ENCODE measurements at places on chromosomes 6 and 20. TPM values are rescaled to one million over a fixed set of nuclear protein-coding genes. Genes with fewer than 3 reads are reported as not detected.

Gene HDGFL1
- total RNA-seq, result not detected

Gene C6orf52
- total RNA-seq, result 1.7 TPM

DNA sequence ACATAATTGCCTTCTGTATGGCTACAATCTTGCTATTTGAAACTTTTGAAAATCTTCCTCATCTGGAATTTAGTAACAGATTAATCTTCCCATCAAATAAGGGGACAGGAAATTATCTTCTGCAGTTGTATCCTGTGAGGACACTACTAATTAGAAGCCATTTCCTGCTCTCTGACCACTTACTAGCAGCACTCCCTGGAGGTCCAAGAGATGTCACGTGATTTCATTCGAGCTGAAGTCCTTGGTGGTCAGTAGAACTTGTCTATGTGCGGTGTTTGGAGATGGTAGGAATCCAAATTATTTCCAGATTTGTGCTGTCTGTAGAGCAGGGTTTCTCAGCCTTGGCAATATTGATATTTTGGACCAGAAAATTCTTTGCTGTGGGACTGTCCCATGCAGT is 202.5 kb downstream of the TFAP2B start:
- DNase-seq, result no peak

DNA sequence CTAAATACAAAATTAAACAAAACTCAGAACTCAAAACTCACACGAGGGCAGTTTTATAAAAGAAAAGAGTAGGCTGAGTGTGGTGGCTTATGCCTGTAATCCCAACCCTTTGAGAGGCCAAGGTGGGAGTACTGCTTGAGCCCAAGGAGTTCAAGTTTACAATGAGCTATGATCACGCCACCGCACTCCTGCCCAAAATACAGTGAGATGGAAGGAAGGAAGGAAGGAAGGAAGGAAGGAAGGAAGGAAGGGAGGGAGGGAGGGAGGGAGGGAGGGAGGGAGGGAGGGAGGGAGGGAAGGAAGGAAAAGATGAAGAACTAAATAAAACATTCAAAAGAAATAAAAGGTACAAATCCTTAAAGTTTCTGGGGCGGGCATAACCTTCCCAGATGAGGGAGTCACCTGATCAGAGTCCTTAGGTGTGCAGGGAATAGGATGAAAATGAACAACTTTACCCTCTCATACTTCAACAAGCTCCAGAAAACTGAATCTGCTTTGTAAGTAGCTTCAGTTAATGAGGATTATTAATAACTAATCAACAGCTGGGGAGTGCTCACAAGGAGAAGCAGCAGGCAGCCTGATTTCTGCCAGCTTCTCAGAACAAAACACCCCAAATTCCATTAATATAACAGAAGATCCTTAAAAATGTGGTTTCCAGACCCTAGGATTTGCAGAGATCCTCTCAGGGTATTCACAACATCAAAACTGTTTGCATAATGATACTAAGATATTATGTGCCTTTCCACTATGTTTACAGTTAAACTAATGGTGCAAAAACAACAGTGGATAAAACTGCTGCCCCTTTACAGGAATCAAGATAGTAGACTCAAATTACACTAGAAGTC is 21.8 kb downstream of the LMBRD1 start:
- DNase-seq, result no peak

GRCh38 chr6:6434151-6434550 is 113.7 kb upstream of the F13A1 start:
- no peak for DNase-seq

DNA sequence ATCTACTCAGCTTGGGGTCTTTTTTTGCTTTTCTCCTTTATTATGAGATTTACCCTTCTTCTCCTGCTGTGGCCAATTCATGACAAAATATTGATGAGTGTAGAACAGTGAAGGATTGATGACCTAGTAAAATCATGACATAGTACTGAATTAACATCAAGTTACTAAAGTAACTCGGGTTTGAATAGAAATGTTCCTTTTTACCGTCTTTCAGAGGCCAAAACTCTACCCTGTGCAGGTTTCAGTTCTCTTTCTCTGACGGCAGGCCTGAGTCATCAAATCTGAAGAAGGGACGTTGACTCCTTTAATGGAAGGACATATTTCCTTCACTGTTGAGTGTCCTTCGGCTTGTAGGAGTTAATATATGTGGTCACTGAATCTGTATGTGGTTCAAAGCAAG is 80.7 kb downstream of the RREB1 start:
- DNase-seq, result no peak

DNA sequence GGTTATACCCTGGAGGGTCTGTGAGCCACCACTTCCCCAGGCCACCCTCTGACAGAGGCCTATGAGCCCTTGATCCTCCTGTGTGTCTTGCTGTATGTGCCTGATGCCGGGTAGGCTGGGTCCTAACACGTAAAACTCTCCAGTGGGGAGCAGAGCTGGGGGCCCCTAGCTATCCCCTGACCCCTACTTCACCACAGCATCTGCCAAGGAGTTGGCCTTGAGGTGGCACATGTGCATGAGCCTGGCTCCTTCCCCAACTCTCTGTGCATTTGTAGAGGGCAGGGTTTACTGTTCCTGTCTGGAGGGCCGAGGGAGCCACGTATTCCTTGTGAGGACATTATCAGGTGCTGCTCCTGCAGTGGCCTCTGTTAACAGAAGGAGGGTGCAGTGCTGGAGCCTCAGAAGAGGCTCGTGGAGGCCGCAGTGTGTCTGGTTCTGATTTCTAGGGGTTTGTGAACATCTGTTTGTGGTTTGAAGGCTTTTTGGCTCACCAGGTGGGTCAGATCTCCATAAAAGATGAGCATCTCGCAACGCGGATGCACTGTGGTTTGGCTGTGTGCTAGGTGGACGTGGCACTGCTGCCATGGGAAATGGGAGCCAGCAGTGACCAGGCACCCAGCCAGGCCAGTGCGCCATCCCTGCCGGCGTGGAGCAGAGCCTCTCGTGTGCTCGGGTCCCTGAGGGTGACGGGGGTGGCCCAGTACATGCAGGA is 152.1 kb downstream of the DTNBP1 start:
- no peak for DNase-seq

Data from cardiac septum (tissue), 1 donor.